ENCODE measurements at places on chromosomes 16 and 17. TPM values are rescaled to one million over a fixed set of nuclear protein-coding genes. Genes with fewer than 3 reads are reported as not detected.
A peak's percentile ranks its signal among the peaks of the same experiment; 100 is the strongest.

- peaks cover 7% of the 10 kb centered on the region for H3K4me1 ChIP-seq
- DNase-seq = no peak
- peak overlapping the region; percentile 55 for H3K4me3 ChIP-seq
- H3K36me3 ChIP-seq = no peaks in the 10 kb centered on the region
Observed at GRCh38 chr17:74453665-74454196, 12.7 kb upstream of the CD300A start.

Gene RAB37
- total RNA-seq = not detected

Gene TAT
- total RNA-seq = 0.13 TPM

Gene CES4A
- total RNA-seq = 2.5 TPM

Gene ZNF668
- total RNA-seq = 13.2 TPM

DNA sequence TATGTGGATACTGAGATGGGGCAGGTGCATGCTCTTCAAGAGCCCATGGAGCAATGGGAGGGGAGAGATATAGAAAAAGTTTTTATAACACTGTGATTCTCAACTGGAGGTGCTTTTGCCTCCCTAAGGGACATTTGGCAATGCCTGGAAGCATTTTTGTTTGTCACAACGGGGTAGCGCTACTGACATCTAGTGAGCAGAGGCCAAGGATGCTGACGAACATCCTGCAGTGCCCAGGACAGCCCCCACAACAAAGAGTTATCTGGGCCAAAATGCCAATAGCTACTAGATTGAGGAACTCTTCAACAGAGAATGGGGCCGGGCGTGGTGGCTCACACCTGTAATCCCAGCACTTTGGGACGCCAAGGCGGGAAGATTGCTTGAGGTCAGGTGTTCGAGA is 67.2 kb upstream of the CLEC3A start:
- no peak overlapping the region for H3K27ac ChIP-seq
- H3K4me1 ChIP-seq = no peaks in the 10 kb centered on the region
- no peak for DNase-seq
- no peaks in the 10 kb centered on the region for H3K36me3 ChIP-seq
- no peak overlapping the region for H3K4me3 ChIP-seq

DNA sequence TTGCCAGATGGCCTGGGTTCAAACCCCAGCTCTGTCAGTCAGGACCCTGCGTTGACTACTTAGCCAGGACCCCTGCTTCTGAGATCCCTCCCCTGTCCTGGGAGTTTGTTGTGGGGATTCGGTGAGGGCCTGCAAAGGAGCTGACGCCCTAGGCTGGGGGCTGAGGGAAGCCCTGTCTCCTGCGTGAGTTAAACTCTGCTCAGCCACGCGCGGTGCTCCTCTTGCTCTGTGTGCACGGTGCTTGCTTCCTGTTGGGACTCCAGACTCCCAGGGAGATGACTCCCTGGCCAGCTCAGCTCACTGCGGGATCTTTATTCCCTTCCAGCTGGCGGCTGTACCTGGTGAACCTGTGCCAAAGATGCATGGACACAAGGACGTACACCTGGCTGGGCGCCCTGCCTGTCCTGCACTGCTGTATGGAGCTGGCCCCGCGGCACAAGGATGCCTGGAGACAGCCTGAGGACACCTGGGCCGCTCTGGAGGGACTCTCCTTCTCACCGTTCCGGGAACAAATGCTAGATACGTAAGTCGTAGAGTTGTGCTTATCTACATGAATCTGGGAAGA is 37.4 kb downstream of the RNF213 start:
- H3K27me3 ChIP-seq = no peaks in the 10 kb centered on the region
- no peaks in the 10 kb centered on the region for H3K4me1 ChIP-seq
- no peak overlapping the region for H3K27ac ChIP-seq
- 0 out of 2 replicates have a peak, but pooled peaks cover 6% of the 10 kb centered on the region for H3K36me3 ChIP-seq
- no peak for DNase-seq
